Panc1 (cell line): ENCODE measurements at places on chromosomes 16 and 17. TPM values are rescaled to one million over a fixed set of nuclear protein-coding genes. Genes with fewer than 3 reads are reported as not detected.

DRC3 gene
- 3.6 TPM for total RNA-seq

ACSM5 gene
- 0.21 TPM for total RNA-seq

KRTAP4-9 gene
- total RNA-seq: not detected

SPNS2 gene
- total RNA-seq: 1.9 TPM

SEPTIN12 gene
- not detected for total RNA-seq
